ENCODE measurements at places on chromosomes 6 and 20. TPM values are rescaled to one million over a fixed set of nuclear protein-coding genes. Genes with fewer than 3 reads are reported as not detected.

GRCh38 chr20:55540013-55540412 lies 465.3 kb downstream of the CBLN4 start:
- no peak for DNase-seq

- no peak for DNase-seq
These were observed 165.2 kb downstream of the AIG1 start for GRCh38 chr6:143225929-143226328.

DNA sequence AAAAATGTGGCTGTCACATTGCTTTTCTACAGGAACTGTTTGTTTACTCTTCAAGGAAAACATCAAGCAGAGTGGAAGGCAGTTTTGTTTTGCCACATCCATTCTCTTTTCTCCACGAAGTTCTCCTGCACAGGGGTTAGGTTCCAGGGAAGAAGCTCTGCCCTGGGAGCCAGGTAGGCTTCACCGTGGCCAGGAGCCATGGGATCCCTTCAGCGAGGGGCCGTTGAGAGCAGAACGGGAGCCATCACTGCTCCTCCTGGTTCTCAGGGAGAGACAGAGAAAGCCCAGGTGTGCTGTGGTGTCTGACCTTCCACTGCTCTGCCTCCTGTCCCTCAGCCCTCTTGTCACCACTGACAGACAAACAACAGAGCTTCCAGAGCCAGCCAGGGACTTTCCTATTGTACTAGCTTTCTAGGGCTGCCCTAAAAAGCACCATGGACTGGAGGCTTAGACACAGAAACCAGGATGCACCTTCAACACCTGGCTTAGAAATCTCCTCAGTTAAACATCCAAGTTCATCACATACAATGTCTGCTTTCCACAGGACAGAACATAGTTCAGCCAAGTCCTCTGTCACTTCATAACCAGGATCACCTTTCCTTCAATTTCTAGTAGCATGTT lies 75.6 kb upstream of the SLC22A23 start:
- no peak for DNase-seq

GRCh38 chr6:148285205-148285604 lies 57.4 kb upstream of the SASH1 start:
- no peak for DNase-seq

- DNase-seq, result no peak
These were observed 583.1 kb downstream of the TFAP2A start for GRCh38 chr6:9831783-9832182.

- DNase-seq, result no peak
These were observed 41.9 kb upstream of the SRSF6 start for GRCh38 chr20:43415661-43416430.

DNA sequence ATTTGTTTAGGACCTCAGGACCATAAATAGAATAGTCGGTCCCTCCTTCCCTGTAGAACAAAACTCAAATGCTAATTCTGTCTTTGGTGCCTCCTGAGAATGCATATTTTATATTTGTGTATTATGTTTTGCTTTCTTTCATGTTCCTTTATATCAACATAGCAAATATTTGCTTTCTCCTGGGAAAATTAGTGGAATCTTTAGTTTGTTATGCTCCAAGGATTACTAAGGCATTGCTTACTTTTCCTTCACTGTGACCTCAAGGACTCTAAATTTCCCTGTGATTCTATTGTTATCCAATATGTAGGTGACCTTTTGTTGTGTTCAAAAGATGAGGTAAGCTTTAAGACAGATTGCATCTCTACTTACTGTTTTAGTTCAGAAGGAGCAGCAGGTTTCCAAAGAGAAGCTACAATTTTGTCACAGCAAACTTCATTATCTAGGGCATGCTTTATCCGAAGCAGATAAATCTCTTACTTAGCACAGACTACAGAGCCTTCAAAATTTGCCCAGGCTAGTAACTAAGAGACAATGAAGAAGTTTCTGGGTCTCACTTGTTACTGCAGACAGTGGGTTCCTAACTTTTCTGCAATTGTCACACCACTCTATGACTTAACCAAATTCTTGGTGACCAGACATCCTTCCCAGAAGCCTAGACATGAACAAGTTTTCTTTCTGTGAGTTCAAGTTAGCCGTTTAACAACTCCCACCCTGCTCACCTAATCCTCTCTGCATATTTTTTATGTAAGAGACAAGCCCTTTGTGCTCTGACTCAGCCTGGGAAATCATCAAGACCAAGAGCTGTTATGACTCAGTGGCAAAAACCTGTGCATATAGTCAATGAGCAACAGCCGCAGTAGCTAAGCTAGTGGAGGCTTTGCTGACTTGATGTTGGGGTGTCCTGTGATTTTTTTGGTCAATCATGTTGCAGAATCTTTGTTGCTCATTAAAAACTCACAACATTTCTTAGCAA lies 378.8 kb downstream of the QKI start:
- no peak for DNase-seq

GPSM3 gene
- 2.2 TPM for total RNA-seq

LINC00237 gene
- not detected for total RNA-seq

GPR6 gene
- not detected for total RNA-seq

PXT1 gene
- 0.25 TPM for total RNA-seq

KHDC3L gene
- not detected for total RNA-seq
